ENCODE measurements at places on chromosomes 12 and 14. TPM values are rescaled to one million over a fixed set of nuclear protein-coding genes. Genes with fewer than 3 reads are reported as not detected.

The ARHGDIB gene
- total RNA-seq, result 15.1 TPM

The DYRK2 gene
- total RNA-seq, result 4.4 TPM

The ADCY6 gene
- total RNA-seq, result 7.8 TPM

The SAV1 gene
- total RNA-seq, result 29.1 TPM

DNA sequence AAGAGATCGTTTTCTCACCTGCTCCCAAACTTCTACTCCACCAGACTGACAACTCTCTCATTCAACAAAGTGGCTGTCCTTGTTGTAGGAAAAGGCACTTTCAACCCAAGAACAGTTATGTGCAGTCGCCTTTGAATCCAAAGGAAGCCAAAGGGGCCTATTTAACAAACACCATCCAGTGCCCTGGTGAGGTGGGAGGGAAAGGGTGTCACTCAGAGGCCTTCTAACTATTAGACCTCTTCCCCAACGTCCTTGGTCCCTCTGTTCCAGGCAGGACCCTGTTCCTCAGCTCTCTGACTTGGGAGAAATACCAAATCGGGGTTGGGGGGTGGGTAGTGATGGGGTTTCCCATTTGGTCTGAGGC is 3.2 kb downstream of the SIX4 start:
- no peak for DNase-seq

GRCh38 chr14:104708606-104709268 is 15.3 kb upstream of the ADSS1 start:
- peak; percentile 53 for DNase-seq

- no peak for DNase-seq
Measured at GRCh38 chr14:104583424-104584306, 4.1 kb downstream of the C14orf180 start.

DNA sequence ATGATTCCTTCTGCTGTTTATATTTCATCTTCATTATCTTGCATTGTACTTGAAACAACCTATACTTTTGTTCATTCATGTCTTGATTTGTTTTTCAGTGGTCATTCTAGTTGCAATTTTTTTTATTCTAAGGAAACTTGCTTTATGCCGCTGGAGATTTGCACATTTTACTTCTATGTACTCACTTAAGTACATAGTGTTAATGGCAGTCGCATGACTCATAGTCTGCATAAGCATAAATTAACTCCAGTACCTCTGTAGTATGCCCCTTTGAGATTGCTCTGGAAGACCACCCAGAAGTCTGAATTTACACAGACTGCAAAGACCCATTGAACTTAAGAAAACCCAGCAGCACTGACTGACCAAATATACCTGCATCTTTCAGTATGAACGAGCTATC is 77.0 kb downstream of the MSRB3 start:
- no peak for DNase-seq

- no peak for DNase-seq
Measured at GRCh38 chr14:65382586-65382985, 29.9 kb upstream of the FUT8 start.

- no peak for DNase-seq
Measured at GRCh38 chr14:55973285-55973800, 144.9 kb upstream of the PELI2 start.

- DNase-seq, result no peak
Measured at GRCh38 chr12:75577812-75578211, 66.4 kb upstream of the KRR1 start.

DNA sequence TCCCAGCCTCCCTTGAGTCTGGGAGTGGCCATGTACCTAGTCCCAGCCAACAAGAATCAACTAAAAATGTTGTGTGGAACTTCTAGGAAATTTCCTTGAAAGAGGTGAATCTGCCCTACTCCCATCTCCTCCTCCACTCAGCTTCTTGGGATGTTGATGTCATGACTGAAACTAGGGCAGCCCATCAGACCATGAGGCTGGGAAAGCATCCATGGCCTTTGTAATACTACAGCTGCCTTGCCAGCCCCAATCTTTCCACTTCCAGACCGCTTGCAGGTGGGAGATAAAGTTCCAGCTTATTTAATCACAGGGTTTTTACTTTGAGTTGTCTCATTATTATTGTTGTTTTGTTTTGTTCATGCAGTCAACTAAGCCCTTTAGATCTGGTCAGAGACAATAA is 170.3 kb upstream of the LMNTD1 start:
- no peak for DNase-seq

GRCh38 chr12:101552277-101552676 is 42.5 kb upstream of the MYBPC1 start:
- DNase-seq, result peak; percentile 90

DNA sequence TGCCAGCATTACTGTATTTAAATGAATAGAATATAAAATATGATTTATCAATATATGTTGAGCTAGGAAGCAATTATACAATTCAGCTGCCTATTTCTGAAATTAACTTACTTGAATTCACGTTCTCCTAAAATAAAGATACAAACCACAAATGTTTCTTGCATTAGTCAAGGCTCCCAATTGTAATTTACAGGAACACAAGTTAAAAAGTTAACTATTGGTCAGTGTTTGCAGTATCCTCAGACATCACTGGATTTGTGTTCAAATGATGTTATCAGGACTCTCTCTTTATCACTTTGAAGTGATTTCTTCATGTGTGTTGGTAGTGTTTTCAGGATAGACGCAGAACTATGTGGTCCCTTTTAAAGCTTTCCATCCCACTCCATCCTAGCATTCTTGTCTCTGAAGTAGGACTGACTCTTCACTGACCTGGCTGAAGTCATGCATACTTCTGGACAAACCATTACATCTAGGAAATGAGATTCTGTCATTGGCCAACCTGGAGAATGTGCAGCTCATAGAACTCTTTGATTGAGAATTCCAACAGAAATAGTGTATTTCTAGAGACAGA is 156.1 kb downstream of the KICS2 start:
- DNase-seq, result no peak

GRCh38 chr12:46608431-46609272 is 217.1 kb downstream of the SLC38A4 start:
- DNase-seq, result peak; percentile 30
